ENCODE measurements at places on chromosomes 3 and 15. TPM values are rescaled to one million over a fixed set of nuclear protein-coding genes. Genes with fewer than 3 reads are reported as not detected.

FOXB1 gene
- not detected for total RNA-seq

LYSMD4 gene
- 20.8 TPM for total RNA-seq

AHSG gene
- total RNA-seq: not detected

ALDH1A2 gene
- 2.9 TPM for total RNA-seq

- DNase-seq: no peak
Observed at GRCh38 chr3:175957427-175957826, 1098.3 kb downstream of the NAALADL2 start.

Data from myocyte (in vitro differentiated cells).